Stimulated activated CD8-positive, alpha-beta memory T cell treated with anti-CD3 and anti-CD28 coated beads, Interleukin-4, amount 100 ng/mL, for 1 hour (primary cell): ENCODE measurements at places on chromosomes 3 and 15.

DNA sequence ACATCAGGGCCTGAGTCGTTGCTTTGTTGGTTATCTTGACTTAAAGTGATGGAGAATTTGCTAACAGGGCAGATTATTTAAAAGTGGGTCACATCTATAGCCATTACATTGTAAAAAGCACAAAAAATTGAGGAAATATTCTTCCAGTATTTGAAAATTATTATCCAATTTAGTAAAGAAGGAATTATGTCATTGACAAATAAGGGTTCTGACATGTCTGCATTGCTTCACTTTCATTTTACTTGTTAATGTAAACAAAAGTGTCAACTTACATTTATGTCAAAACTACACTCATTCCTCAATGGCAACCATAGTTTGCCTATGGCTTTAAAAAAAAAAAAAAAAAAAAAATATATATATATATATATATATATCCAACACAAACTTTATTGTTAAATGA lies 3.4 kb upstream of the PARP14 start:
- DNase-seq, result no peak

DNA sequence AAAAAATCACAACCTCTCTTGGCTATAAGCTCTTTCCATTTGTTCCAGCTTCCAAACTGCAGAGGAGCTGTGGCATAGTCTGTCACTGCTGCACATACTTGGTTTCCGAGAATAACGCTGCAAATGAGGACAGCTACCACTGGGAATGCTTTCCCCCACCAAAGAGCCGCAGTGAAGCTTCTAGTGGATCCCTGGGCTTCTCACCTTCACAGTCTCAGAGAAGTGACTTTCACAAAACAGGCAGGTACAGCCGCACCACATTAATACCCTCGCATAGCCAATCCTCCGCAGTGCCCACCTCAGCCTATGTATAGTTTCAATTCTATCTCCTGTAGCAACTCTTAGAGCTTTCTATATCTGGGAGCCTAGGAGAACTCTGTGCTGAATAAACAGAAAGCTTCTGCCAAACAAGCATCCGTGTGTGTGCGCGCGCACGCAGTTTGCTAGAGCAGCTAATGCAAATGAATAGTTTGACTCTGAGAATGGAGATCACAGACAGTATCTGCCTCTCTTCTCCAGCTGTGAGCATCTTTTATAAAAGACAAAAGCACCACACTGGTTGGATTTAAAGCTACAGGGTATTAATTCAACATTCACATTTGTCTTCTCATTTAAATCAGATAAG lies 81.9 kb upstream of the PLXND1 start:
- no peak for DNase-seq

GRCh38 chr3:80424951-80425350 lies 657.2 kb upstream of the ROBO1 start:
- no peak for DNase-seq

- DNase-seq, result no peak
Measured at GRCh38 chr3:42653560-42654330, at the start of gene ZBTB47. ZBTB47 (plus strand) TSS chr3:42653697; CDS start chr3:42658356, 4,659 bp downstream.

DNA sequence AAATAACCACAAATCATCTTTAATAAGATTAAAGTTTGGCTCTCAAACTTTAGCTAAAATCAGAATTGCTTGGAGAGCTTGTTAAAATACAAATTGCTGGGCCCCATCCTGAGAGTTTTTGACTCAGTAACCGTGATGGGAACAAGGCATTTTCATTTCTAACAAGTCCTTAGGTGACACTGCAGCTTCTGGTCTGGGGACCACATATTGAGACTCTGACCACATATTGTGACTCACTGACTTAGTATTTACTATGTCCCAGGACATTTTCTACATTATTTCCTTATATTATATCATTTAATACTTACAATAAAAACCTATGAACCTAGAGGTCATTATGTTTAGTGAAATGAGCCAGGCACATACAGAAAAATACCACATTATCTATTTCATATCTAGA lies 164.5 kb downstream of the ZMAT3 start:
- no peak for DNase-seq

- DNase-seq, result no peak
Measured at GRCh38 chr3:55468251-55468650, 18.9 kb downstream of the WNT5A start.

DNA sequence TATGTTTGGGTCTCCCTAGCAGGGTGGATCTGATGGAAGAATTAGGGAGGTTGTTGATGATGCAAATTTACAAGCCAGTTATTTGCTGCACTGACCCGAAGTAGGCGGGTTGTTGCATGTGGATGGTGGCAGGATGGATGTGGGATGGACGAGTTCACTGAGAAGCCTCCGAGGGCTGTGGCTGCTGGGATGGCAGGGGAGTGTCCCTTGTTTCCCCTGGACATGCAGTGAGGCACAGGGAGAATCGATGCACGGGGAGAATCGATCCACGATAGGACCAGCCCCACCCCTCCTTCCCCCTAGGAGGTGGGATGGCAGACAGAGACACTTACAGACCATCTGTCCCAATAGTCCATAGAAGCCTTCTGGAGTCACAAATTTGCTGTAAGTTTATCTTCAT lies 31.0 kb upstream of the KLF13 start:
- DNase-seq, result no peak

- DNase-seq, result no peak
Measured at GRCh38 chr15:77944002-77944867, 133.3 kb downstream of the TBC1D2B start.
